ENCODE measurements at places on chromosomes 7 and 10.

DNA sequence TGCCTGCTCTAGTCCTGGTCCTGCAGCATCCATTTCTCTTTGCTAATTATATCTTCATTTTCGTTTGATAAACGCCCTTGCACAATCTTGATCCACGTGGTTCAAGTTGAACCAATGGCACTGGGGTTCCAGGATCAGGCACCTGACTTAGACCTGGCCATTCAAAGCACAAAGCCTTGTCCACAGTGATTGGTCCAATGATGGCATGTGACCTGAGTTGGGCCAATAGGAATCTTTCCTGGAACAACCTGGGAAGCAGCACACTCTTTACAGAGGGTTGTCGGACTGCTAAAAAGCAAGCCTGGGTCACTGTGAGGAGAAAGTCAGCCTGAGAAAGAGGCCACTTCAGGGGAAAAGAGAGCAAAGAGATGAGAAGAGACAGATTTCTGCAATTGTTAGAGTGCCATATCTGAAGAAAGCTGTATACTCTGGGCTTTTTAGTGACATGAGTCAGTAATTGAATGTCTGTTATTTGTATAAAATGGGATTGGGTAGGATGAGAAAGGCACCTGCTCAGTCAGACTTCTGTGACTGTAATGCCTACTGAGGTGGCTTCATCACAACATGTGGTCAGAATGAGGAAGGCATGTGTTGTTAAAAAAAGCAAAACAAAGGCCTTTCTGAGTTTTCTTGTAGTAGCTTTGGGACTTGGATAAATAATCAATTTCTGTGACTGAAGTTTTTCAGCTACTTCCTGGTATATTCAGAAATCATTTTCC lies 4.4 kb upstream of the STEAP4 start:
- no peak for DNase-seq

DNA sequence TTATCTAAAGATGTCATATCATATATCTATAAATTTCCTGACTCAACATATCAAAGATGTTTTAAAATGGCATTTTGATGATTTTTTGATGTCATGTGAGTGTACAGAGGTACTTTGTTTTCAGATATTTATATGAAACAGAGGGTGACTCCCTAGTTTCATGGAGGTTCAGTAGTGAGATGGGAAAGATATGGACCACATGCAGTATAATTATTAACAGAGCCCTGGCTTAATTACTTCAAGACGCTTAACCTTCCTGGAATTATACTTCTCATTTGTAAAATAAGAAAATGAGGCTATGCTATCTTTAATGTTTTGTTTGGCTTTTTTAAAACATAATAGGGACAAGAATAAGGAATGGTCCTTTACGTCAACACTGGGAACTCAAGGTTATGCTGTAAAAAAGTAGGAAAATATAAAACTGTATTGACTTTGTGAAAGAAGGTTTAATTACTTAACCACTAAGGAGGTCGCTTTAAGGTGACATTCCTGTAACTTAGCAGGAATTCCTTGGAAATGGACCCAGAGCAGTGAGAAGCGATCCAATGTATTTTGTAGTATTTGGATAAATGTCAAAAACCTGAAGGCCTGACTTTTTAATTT lies 821.0 kb upstream of the IGFBP3 start:
- no peak for DNase-seq

DNA sequence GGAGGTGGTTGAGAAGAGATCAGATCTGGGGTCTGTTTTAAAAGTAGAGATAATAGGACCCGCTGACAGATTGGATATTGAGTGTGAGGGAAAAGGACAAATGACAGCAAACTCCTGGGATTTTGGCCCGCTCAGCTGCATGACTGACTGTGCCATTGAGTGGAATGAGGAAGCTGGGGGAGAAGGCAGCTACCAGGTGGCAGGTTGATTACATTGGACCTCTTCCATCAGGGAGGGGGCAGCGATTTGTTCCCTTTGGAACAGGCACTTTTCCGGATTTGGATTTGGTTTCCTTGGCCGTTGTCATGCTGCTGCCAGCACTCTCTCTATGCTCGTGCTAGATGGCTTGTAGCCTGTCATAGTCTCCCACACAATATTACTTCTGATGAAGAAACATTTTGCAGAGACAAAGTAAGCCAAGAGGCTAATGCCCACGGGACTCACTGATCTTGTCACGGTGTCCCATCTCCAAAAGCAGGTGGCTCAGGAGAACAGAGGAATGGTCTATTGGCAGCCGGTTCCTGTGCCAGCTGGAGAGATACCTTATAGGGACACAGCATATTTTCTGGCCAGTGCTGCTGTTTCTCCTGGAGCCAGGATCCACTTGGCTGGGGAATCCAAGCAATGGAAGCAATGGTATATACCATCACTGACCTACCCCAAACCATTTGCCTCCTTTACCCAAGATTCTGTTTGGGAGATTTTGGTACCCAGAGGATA lies 69.1 kb upstream of the WAC start:
- no peak for DNase-seq

- DNase-seq: no peak
Observed at GRCh38 chr7:46568420-46569132, 647.5 kb upstream of the IGFBP3 start.

GRCh38 chr7:100942045-100942774 lies 7.1 kb upstream of the MUC3A start:
- DNase-seq: no peak
